ENCODE measurements at places on chromosomes 5 and 9.
A peak's percentile ranks its signal among the peaks of the same experiment; 100 is the strongest.

DNA sequence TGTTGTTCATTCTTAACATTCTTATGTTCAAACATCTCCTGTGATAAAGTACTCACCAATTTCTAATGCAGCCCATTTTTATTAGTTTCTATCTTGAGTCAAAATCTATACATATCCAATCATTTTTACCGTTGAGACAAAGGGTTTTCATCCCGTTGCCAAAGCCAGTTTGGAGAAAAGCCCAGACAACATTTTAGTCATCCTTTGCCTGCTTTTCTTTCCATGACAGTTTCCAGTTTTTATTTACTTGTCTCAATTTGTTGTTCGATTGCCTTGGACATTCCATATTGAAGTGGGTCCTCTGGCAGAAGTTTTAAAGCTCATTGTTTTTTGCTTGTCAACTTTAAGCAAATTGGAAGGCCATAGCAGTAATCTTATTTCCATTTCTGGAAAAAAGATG is 123.9 kb downstream of the RAB3C start:
- DNase-seq: no peak

- DNase-seq: no peak
These were observed 195.8 kb downstream of the SLC12A2 start for GRCh38 chr5:128279345-128279744.

DNA sequence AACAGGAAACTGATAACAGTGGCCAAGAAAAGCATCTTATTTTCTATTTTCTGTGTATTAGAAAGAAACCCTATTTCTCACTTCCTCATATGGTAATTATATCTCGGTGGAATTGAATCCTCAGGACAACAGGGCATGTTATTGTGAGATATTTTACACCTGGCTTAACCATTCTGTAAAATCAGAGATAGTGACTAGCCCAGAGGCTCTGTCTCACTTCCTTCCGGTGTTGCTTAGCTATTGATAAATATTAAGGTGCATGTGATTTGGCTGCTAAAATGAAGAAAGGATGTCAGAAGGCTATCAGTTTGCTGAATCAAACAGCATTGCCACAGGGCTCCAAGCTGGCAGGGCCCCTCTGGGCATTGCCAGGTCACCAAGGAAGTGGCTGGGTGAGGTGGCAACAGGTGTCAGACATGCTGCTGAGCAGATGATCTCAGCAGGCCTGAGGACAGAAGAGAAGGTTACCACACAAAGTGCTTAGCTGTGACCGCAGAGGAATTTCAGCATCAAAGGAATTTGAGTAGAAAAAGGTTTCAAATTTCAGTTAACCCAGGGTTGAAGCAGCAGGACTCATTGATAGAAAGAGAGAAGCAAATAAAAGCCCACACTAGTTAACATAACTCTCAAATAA is 330.7 kb downstream of the PDE4D start:
- DNase-seq: peak; percentile 95

- no peak for DNase-seq
These were observed 301.3 kb upstream of the ADCY2 start for GRCh38 chr5:7094626-7095025.

- no peak for DNase-seq
These were observed 42.0 kb downstream of the PIP5K1B start for GRCh38 chr9:68747043-68747533.

GRCh38 chr9:95820074-95820473 is 55.4 kb upstream of the ERCC6L2 start:
- DNase-seq: no peak

- no peak for DNase-seq
These were observed 185.2 kb downstream of the DCP2 start for GRCh38 chr5:113161806-113162205.

- no peak for DNase-seq
These were observed 355.9 kb downstream of the ADAMTS6 start for GRCh38 chr5:65125591-65126541.

- DNase-seq: no peak
These were observed 47.0 kb upstream of the F2RL1 start for GRCh38 chr5:76771705-76772405.

DNA sequence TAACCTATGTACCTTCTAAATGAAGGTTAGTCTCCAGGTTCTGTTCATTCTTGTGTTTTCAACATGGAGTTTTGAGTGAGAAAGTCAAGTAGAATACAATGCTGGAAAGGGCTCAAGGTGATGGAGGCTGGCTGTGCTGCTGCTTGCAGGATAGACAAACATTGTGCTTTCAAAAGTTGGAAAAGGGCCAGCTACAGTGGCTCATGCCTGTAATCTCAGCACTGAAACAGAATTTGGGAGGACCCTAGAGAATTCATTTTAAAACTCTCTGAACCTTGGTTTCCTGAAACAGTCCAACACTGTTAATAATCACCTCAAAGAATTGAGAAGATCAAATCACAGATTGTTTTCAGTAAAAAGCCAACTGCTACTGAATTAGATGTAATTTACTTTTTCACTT is 15.4 kb upstream of the IARS1 start:
- no peak for DNase-seq

DNA sequence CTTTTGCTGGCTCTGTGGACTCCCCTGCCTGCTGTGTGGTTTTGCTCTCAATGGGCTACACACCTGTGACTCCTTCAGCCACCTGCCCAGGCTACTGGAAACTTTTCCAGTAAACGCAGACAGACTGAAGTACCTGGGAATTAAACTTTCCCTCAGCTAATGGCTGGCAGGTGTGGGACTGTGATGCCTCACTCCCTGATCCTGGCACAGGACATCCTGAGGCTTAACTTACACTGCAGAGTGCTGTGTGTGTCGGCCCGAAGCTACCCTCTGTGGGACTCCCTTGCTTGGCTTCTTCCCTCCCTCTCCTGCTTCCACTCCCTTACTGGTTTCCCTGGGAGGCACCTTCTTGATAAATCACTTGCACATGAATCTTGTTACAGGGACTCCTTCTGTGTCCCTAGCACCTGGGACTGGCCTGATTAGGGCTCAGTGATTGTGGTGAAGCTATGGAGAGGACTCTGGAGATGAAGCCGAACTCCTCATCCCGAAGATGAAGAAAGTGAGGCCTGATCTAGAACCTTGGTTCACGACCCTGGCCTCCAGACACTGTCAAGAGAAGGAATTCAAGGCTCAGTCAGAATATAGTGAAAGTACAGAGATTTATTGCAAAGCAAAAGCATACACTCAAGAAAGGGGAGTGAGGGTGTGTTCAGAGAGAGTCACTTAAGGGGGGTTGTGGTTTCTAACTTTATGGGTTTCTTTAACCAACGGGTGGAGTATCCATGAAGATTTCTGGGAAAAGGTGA is 113.4 kb upstream of the ALDH1B1 start:
- no peak for DNase-seq

DNA sequence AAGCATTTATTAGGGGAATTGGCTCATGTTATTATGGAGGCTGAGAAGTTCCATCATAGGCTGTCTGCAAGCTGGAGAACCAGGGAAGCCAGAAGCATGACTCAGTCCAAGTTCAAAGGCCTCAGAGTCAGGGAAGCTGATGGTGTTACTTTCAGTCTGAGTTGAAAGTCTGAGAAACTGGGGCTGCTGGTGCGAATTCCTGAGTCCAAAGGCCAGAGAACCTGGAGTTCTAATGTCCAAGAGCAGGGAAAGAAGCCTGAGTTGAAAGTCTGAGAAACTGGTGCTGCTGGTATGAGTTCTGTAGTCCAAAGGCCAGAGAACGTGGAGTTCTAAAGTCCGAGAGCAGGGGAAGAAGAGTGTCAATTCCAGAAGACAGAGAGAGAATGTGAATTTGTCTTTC is 641.1 kb downstream of the ISL1 start:
- peak; percentile 47 for DNase-seq

DNA sequence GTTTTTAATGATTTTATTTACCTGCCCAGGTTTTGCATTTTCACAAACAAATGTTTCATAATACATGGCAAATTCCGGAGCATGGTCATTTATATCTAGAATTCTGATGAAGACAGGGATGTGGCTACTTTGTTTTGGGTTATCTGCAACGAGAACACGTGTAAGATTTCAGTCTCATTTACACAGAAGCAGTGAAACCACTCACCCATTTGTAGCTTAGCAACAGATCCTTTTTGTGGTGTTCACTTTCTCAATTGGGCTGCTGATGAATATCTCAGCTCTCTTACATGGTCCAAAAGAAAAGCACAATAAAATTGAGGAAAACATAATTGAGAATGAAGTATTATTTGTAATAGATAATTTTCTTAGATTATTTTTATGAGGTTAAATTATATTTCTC is 148.6 kb downstream of the CDH9 start:
- no peak for DNase-seq

- no peak for DNase-seq
These were observed 399.3 kb downstream of the ZSWIM6 start for GRCh38 chr5:61731267-61731945.

DNA sequence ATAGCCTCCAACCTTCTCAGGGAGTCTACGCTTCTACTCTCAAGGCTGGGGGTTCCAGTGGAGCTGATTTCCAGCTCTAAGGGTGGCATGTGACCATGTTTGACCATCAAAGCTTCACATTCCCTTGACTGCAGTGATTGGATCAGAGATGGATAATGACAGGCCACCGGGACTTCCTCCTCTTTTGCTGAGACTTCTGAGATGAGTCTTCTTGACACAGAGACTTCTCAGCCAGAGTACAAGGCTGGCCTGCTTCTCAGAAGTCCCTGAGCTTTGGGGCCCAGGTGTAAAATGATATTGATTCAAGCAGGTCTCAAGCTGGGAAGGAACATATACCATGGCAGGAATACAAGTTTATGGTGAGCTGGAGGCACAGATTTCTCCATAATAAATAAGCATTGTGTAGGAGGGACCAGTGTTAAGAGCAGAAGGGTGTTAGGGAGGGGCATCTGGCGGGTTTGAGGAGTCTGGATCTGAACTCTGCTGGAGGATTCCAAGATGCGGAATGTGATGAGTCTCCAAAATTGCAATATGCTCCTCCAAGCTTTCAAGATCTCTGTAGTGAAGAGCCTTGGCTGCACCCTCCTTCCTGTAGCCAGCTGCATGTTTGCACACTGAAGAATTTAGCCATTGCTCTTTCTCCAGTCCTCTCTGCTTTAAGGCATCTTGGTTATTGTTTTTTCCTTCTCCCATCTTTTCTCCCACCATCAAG is 41.7 kb upstream of the HSD17B4 start:
- DNase-seq: no peak

GRCh38 chr9:6873857-6874256 is 116.1 kb downstream of the KDM4C start:
- DNase-seq: no peak

GRCh38 chr9:83281306-83282255 is 218.6 kb upstream of the RASEF start:
- DNase-seq: peak; percentile 100

- DNase-seq: peak; percentile 31
These were observed 394.3 kb downstream of the GADD45G start for GRCh38 chr9:89999176-89999533.

GRCh38 chr5:52605317-52606313 is 182.1 kb upstream of the ITGA1 start:
- DNase-seq: no peak

GRCh38 chr5:128258372-128258771 is 174.8 kb downstream of the SLC12A2 start:
- DNase-seq: no peak

GRCh38 chr9:119838210-119838609 is 469.0 kb upstream of the BRINP1 start:
- DNase-seq: no peak

GRCh38 chr9:69168709-69169217 is 5.3 kb upstream of the TJP2 start:
- peak; percentile 62 for DNase-seq

DNA sequence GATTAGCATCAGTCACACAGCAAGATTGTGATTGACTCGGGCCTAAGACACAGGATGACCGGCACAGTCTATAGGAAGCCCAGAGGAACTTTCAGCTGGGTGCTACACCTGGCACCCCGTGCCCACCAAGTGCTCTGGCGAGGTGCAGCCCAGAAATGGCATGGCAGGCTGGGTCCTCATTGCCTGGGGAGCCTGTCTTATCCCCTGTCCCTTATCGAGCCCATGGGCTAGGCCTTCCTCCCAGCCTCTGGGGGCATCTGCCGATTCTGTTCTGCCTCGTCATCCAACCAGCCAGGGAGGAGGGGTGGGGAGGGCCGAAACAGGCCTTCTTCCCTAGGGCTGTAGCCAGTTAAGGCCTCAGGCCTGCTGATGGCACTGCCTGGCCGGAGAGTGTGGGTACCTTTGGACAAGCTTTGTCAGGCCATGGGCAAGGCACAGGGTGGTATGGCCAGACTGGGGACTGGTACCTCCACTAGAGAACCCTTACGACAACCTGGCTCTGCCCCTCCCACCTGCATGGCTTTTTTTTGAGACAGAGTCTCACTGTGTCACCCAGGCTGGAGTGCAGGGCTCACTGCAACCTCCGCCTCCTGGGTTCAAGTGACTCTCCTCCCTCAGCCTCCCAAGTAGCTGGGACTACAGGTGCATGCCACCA is 1.6 kb downstream of the GRK6 start:
- DNase-seq: no peak

- no peak for DNase-seq
These were observed 44.4 kb upstream of the RAI14 start for GRCh38 chr5:34611464-34612415.

DNA sequence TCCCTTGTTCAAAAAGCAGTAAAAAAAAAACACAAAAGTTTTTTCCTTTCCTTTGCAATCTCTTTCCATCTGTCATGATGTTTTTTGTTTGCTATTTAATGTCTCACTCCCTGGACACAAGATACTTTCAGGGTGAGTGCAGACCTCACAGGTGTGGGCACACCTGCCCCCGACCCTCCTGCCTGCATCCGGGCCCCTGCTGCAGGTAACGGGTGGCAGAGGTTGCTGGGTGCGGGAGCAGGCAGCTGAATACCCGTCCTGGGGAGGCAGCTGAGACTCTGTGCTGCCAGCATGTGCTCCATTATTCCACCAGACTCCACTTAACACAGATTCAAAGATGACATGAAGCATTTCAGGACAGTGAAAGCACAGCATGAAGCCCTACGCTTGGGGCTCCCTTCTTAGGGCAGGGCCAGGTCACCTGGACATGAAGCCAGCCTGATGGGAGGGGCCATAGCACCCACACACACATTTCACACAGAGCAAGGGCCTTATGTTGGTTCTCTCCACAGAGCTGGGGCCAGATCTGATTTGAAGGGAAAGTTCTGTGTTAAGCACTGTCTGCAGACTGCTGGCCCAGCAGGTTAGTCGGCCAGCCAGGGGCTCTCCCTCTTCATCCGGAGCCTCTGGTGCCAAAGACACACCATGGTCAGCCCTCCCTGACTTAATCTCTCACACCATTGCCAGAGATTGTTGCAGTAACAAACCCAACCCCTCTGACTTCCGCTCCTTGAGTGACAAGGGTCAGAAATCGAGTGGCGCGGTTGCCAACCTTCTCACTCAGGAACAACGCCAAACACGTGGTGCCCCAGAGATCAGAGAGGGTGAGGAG is 13.0 kb downstream of the NEK6 start:
- DNase-seq: peak; percentile 40

GRCh38 chr5:143496943-143497342 is 93.5 kb upstream of the NR3C1 start:
- DNase-seq: no peak
